ENCODE measurements at places on chromosomes 6 and 20.

GRCh38 chr20:24277196-24277595 is 192.2 kb upstream of the SYNDIG1 start:
- DNase-seq = no peak

- no peak for DNase-seq
These were observed 21.9 kb upstream of the STX16 start for GRCh38 chr20:58629215-58629580.

- no peak for DNase-seq
These were observed 79.2 kb upstream of the MRAP2 start for GRCh38 chr6:83954371-83954770.

GRCh38 chr6:159970659-159971063 is 1.8 kb downstream of the IGF2R start:
- DNase-seq = no peak

- no peak for DNase-seq
These were observed 84.4 kb upstream of the HDAC2 start for GRCh38 chr6:114055349-114055748.

Measured in NCI-H510A treated with DMSO at 0.1 percent for 48 hours (cell line).